Fibroblast of skin of scalp (primary cell): ENCODE measurements at places on chromosomes 16 and 17.

GRCh38 chr17:55426851-55427586 lies 5.4 kb upstream of the MMD start:
- DNase-seq, result peak; percentile 25

DNA sequence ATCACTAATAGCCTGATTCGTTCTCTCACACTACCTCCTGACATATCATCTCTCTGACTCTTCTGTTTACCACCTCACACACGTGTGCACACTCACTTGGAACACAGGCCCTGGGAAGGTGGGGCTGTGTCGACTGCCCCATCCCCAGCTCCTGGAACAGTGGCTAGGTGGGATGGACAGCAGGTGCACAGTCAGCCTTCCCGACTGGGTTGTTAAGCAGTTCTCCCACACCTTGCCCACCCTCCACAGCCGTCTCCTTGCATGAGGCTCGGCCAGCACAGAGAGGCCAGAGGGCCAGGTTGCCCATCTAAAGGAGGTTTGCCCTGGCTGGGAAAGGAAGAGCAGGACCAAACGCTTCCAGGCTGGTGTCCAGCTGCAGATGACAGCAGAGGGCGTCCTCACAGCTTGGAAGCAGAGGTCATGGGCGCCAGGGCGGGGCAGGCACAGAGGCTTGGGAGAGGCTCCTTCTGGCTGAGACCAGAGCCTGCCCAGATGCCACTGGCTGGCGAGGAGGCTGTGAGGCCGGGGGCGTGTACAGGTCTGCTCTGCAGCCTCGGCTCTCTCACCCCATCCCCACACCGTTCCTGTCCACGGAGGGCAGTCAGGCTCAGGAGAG lies 92.8 kb downstream of the AMFR start:
- DNase-seq, result peak; percentile 64

DNA sequence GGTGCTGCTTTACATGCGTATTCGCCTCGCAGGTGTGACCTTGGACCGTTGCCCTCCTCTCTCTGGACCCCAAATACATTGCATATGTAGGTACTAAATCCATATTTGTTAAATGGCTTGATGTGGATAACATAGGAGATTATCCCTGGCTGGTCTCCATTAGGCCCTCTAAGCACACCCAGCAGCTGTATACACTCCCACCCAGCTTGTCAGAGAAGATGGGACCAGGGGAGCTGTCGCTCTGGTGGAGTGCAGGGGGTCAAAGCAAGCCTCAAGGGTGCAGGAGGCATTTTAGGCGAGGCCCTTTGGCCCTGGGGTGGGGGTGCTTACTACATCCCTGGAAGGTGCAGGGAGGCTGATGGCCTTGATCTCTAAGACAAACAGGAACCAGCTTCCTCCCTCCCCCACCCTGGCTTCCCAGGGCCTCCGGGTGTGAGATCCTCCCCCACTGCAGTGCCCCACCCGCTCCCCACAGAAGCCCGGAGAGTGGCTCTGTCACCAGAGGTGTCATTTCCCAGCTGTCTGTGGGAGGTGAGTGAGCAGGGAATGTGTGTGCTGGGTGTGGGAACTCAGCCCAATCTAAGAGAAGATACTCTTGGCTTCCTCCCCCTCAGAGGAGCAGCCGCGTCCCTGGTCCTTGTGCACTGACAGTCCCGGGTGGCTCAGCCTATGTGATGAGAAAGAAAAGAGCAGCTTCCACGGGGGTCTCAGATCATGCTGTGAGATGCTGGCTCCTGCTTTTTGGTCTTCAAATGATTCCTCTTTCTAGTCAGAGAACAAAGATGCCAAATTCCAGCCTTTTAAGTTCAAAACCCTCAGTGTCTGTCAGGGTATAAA lies 1.4 kb upstream of the VAMP2 start:
- DNase-seq, result peak; percentile 74

DNA sequence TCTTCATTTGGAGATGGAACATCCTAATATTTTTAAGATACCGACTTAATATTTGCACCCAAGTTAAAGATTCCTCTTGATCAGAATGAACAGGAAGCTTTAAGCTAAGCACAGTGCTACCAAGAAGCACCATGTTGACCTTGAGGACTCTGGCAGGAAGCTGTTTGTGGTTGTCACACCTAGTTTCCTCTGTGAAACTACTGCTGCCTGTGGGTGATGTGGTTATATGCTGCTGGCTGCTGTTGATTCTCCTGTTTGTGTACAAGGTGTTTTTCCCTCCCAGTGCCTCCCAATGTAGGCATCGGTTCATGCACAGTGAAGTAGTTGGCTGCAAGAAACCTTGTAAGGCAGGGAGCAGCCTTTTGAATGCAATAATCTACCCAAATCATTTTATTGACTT lies 23.4 kb downstream of the RBL2 start:
- DNase-seq, result no peak

DNA sequence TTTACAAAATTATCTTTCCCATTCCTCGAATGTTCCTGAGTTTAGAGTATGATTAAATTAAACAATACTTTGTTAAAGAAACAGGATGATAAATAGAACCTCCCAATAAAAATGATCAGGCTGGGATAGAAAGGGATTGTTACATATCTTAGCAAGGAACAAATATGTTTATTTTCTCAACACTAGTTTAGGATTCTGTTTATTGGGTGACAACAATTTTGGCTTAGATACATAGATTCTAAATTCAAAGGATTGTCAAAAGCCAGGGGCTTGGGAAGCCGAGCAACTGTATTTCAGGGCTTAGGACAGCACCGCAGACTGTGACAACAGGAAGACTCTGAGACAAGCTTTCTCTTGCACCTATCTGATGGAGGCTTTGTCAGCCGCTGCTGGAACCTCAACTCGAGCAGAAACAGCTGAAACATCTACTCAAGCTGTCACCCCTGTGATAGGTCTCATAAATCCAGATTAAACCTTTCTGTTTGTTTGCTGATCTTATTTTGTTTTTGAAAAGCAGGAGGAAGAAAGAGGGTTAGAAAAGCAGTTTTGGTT lies 562.8 kb upstream of the ZFHX3 start:
- DNase-seq, result no peak

GRCh38 chr16:56262148-56262547 lies 70.9 kb downstream of the GNAO1 start:
- no peak for DNase-seq

GRCh38 chr17:67624886-67625656 lies 92.7 kb upstream of the NOL11 start:
- no peak for DNase-seq

DNA sequence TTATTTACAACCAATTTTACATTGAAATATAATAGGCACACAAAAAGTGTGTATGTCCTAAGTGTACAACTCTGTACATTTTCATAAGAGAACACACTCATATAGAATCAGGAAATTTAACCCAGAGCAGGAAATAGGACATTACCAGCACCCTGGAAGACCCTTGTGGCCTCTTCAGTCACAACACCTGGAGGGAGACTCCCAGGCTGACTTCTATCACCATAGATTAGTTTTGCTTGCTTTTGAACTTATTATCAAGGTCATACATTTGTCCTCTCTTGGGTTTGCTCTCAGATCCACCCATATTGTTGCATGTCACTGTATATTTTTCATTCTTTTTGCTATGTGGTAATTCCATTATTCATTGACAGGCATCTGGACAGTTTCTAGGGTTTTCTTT lies 5.8 kb downstream of the RIPOR1 start:
- DNase-seq, result no peak

DNA sequence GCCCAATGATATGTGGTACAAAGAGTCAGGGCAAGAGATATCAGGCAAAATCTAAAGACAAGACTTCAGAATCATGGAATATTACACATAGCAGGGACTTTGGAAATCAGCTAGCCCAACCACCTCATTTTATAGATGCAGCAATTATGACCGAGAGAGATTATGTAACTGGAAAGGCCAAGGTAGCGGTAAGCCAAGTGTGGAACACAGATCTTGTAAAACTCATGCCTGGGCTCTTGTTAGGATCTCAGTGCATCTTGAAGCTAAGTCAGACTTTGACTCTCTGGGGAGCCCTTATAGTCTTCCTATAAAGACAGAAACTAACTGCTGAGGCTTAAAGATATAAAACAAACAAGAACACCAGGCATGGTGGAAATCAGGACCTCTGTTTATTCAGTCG lies 18.6 kb downstream of the MAP2K6 start:
- DNase-seq, result no peak
